Hematopoietic multipotent progenitor cell treated with erythropoietin and hydrocortisone succinate and interleukin-3 and kit ligand, for 4 days (in vitro differentiated cells): ENCODE measurements at places on chromosomes 6 and 20.

DNA sequence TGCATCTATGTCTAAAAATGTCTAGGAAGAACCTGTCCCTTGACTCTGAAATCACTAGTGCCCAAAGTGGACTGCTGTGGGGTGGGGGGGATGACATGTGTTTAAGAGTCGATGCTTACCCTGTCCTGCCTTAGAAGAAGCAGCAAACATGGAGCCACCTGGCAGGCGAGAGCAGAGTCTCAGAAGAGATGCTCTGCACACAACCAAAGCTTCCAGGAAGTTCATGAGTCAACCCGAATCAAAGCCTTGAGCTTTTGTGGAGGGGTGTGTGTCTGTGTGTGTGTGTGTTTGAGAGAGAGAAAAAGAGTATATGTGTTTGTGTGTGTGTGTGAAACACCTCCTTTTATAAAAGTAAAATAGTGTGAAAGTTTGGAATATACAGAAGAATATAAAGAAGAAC lies 269.9 kb downstream of the ALDH8A1 start:
- no peak for DNase-seq

DNA sequence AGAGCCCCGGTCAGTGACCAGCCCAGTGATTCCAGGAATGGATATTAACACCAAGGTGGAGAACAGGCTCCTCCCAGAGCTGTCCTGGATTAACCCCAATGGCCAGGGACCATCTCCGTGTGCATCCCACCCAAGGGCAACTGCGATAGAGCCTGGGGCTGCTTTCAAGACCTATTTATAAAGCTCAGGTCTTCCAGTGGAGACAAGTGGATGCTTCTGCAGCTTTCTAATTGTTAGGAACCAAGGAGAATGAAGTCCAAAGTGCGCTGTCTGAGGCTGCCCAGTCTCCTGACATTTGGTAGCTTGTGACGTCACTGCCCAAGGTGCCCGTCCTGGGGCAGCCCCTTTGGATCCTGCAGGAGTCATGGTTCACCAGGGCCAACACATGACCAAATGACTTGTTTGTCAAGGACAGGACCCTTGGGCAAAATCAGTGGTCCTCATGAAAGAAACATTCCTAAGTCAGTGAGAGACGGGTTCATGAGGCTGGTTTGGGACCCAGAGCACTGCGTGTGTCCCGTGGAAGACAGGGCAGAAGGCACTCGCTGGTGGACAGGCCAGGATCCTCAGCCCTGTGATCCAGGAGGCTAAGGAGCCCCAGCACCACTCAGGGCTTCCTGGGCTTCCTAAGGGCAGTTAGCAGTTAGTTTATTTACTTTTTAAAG lies 174.9 kb downstream of the ANKRD60 start:
- DNase-seq, result no peak

DNA sequence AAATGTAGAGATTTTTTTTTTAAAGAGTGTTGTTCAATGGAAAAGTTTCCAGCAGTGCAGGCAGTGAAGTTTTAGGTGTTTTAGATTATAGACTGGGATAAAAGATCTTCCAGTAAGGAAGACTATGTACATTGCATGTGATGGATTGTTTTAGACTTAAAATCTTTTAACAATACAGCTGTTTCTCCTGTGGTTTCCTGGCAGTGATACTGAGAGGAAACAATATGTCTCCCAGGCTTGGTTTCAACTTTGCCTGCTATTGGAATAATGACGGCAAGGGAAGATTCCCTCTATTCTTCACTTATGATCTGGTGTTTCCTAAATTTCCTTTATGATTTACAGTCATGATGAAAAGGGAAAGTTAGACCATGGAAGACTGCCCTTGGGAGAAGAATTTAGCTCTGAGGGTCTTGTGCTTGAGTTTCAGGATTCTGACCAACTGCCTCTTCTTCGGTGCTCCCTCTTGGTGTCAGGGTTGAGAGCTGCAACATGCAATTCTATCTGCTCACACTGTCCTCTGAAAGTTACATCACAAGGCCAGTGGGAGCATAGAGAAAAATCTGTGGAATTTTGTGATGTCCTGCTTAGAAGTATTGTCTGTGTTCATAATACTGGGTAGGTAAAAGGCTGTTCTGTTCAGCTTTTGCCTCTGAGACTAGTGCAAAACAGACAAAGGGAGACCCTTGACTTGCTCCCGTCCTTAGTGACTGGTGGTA lies 262.8 kb upstream of the MAN1A1 start:
- no peak for DNase-seq

DNA sequence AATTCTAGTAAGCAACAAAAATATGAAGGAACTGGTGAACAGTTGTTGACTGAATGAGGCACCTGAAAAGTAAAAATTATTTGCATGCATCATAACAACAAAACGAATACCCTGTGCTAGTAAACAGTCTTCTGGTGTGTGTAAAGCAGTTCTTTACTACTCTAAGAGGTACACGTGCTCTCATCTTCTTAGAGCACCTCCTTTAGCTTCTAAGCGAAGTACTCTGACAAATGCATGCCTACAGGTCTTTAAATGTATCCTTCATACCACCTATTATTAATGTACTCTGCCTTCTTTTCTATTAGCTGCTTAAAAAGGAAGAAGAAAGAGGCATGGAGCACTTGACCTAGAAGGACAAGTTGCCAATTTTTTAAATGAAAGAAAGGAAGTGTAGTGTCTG lies 32.2 kb upstream of the MYB start:
- DNase-seq, result peak; percentile 24

- DNase-seq, result peak; percentile 24
Observed at GRCh38 chr6:63553208-63553607, 19.1 kb upstream of the LOC128125822 start.

DNA sequence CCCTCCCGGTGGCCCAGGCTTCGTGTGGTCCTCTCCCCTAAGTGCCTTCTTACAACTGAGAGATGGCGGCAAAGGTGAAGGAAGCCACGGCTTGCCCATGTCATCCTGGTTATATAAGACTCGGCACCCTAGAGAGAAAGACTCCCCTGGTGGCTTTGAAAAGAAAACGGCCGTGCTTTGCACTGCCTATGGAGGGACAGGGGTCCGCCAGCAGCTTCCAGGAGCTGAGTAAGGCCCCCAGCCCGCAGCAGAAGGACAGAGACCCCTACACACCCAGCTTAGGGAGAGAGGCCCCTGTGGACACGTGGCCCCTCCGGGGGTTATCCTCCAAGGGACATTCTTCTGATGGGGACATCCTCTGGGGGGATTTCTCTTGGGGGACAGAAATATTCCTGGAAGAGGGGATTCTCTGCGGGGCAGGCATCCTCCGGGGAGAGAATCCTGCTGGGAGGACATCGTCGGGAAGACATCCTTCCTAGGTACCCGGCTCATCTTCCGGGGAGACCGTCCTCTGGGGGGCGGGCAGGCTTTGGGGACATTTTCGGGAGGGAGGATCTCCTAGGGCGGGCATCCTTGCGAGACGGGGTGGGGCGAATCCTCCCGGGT lies 511 bp upstream of the OGFR start:
- DNase-seq, result peak; percentile 60

DNA sequence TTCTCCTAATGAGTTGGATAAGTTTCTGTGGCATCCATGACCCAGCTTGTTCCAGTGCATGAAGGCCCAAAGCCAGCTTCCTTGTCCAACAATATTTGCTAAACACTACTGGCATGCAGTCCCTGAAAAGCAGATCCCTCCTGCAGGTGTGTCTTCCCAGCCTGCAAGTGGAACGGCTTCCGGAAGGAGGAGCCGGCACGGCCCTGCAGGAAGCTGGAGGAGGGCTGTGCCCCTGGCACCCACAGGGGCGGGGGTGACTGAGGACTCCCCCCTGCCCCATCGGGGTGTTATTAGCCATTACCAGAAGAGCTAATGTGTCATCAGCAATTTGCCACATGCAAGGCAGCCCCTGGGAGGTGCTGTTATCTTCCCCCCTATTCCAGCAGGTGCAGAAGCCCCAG lies 27.4 kb downstream of the NPEPL1 start:
- no peak for DNase-seq

DNA sequence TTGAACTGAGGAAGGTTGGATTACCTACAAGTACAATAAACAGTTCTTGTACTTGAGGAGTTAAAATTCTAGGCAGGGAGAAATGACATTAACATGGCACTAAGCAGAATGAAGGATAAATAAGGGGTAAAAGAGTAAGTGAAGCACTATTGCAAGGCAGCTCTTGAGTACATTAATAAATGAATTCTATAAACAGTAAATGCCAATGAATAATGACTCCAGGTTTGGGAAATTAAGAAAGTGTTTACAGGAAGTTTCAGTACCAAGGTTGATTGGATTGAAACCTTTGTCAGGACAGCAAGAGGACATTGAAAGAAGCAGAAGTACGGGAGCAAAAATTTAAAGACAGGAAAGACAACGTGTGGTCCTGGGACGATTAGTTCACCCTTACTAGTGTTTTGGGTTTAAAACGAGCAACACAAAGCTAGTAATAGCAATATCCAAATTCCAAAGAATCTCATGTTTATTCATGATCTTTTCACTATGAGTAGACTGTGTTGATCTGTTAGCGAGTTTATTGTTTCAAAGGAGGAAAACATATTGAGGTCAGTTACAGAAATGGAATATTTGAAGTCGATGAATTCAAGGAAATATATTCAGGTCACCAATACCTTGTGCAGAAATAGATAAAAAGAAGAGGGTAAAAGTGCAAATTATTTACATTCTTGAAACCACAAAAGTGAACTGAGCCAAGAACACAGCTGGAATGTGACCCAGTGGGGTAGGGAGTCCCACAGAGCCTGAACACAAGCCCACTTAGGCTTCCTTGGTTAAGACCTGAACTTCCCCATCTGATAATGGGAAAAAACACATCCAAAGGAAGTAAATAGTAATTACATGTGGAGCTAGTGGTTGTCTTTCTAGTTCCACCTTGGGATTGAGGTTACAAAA lies 80.8 kb downstream of the MKKS start:
- DNase-seq, result no peak

- DNase-seq, result peak; percentile 23
Observed at GRCh38 chr6:143607168-143607567, 70.6 kb upstream of the PHACTR2 start.

DNA sequence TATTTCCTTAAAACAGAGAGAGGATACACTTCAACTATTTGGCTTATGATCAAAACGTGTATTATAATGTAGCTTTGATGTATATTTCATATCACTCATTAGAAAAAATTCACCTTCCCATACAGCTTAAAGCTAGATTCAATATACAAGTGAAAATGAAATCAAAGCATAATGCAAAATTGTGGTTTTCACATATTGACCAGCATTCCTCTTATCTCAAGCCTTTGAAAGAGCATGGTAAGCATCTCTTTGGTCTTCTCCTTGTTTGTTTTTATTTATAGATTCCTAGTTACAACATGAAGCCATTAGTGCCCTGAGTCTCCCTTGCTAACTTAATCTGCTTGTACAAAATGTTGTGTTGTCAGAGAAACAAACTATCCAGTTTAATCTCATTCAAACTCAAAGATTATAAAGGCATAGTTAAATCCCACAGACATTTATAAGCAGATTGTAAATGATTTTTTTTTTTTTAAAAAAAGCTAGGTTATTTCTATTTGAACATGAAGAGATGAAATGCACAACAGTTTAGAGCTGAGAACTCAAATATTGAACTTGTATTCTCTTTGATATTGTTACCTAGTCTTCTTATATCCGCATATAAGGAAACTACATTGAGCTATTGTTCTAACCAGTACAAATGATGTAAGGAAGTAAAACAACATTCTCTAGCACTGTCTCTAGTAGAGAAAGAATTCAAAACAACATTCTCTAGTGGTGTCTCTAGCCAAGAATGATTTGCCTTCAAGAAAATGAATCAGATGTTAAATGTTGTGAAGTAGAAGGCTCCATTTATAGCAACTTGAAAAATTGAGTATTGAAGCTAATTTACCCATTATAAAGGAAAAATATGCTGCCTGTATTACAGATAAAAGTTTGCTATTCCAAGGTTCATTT lies 31.2 kb upstream of the SMIM28 start:
- DNase-seq, result no peak

DNA sequence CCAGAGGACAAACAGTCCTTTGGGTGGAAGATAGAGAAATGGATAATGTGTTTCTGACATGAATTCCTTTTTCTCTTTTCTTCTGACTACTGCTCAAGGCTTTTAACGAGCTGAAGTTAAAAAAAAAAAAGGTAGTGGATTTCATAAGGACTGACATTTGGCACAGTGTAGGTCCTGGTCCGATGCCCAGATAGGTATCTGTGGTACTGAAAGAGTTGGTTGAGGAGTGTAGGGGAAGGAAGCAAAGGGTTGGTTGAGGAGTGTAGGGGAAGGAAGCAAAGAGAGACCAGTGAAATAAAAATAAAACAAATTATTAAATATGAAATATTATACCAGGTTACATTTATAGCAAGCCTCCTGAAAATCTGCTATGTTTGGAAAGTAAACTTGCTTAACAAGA lies 11.8 kb downstream of the UTRN start:
- no peak for DNase-seq

- no peak for DNase-seq
Observed at GRCh38 chr20:25199473-25200260, 4.2 kb downstream of the ENTPD6 start.

DNA sequence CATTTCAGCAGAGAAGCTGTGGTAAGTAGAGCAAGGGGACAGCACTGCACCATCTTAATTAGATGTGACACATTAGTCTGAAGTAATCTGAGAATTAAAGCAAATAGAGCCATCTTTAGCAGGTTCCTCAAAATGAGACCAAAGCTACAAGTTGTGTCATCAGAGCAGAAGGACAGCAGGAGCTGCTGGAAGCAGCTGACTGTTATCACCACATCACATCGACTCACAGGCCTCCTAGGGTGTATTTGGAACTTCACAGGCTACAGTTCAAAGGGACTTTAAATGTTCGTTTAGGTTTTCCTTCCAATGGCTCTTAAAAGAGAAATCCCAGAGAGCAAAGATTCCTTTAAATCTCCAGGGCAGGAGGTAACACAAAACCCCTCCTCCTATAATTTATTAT lies 69.5 kb downstream of the LCA5 start:
- peak; percentile 81 for DNase-seq

- DNase-seq, result peak; percentile 82
Observed at GRCh38 chr6:137767911-137768690, 99.0 kb upstream of the TNFAIP3 start.

DNA sequence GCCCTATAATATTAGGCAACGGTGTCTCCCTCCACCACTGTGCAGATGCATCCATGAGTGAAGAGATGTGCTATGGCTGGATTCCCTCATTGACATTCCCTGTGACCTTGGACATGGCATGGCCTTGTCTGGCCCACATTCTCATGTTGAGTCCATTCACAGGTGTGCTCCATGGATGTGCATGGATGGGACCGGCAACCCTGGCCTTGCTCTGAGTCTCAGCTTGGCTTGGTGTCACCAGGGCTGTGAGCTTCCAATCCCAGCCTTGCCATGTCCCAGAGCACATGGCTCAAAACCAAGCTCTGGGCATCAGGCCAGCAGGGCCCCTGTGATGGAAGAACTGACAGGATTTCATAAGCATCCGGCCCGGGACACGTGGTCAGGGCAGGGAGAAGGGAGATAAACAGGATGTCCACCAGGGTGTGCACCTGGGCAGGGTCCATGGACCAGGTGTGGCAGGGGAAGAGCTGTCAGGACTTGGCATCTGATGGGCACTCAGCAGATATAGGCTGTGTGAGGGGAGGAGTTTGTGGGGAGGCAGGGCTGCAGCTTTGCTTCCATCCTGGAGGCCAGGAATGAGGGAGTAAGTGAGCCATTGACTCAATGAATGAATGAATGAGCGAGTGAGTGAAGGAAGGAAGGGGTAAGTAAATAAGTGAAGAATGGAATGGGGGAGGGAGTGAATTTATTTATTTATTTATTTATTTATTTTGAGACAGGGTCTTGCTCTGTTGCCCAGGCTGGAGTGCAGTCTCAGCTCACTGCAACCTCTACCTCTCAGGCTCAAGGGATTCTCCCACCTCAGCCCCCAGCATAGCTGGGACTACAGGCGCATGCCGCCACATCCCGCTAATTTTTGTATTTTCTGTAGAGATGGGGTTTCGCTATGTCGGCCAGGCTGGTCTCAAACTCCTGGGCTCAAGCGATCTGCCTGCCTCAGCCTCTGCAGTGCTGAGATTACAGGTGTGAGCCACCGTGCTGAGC lies 15.7 kb downstream of the NRSN2 start:
- peak; percentile 93 for DNase-seq
